ENCODE measurements at places on chromosomes 12 and 14. TPM values are rescaled to one million over a fixed set of nuclear protein-coding genes. Genes with fewer than 3 reads are reported as not detected.

DNA sequence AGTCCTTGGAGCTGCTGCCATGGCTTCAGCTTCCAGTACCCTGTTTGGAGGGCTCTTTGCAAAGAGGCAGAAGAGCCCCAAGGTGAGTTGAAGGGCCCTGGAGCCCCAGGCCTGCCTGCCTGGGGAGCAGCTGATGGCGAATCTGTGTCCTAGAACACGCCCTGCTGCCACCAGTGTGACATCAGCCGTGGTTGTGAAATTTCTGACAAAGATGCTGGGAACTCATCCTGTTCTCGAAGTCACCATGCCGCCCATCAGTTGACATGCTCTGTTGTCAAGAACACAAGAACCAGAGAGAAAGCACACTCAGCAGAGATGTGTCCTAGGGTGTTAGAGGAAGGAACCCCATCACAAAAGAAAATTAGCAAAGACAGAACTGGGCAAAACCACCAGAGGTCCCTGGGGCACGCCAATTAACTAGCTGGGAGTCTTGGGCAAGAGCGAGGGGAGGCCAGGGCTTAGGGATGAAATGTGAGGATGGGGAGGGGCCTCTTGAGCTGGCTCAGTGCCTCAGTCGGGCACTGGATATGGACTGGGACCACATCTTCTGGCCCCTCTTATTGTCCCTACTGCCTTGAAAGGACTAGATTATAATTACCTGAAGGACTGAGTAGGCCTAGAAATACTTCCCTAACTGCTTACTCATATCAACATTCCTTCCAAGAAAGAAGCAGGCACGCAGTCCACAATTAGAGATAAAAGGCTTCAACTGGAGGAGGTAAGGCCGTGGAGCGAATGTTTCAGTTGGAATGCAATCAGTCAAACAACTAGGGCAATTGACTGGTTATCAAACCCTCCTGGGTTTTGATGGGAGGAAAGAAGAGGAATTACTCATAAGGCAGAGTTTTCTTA, 163.1 kb downstream of the CACNA1C start:
- no peak for DNase-seq

- DNase-seq: no peak
Observed at GRCh38 chr12:115132905-115133304, 448.9 kb upstream of the TBX3 start.

- no peak for DNase-seq
Observed at GRCh38 chr14:58626431-58626831, 11.3 kb upstream of the DACT1 start.

DNA sequence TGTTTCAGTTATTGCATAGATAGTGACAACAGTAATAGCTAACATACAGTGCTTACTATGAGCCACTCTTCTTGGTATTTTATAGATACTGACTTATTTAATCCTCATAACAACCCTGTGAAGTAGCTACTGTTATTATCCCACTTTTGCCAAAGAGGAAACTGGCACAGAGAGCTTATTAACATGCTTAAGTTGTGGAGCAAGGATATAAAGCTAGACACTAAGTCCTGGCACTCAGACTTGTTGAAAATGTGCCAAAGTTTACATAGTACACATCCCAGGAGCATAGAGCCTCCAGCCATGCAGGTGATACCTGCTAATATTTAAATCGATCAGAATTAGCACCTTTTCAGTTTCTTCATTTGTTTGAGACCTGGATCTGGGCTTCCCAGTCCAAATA, 41.8 kb downstream of the VEZT start:
- DNase-seq: no peak

- no peak for DNase-seq
Observed at GRCh38 chr14:91004987-91005386, 55.5 kb downstream of the RPS6KA5 start.

- no peak for DNase-seq
Observed at GRCh38 chr12:114625294-114625851, 58.6 kb downstream of the TBX3 start.

- DNase-seq: no peak
Observed at GRCh38 chr12:67681941-67682620, 33.5 kb downstream of the DYRK2 start.

DNA sequence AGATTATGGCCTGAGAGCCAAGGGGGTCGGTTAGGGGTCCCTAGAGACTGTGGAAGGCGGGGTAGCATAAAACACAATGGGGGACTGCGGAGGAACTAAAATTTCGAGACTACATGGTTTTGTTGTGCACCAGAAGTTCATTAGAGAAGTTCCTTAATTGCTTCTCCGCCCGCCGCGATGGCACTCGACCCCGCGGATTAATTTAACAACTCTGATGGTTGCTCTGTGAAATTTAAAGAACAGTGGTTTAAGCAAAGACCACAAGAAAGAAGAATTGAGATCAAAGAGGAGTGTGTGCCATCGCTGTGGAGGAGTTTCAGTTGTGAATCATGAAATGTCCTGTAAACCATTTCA, 1.4 kb upstream of the CCDC88C start:
- no peak for DNase-seq

GRCh38 chr12:112948806-112949205, 10.5 kb downstream of the OAS3 start:
- DNase-seq: no peak

Gene MANSC4
- not detected for total RNA-seq

Gene KERA
- not detected for total RNA-seq

Gene FIGNL2
- 0.35 TPM for total RNA-seq
